ENCODE measurements at places on chromosomes 6 and 20.

GRCh38 chr6:94733066-94733465, 844.3 kb upstream of the MANEA start:
- no peak for DNase-seq

DNA sequence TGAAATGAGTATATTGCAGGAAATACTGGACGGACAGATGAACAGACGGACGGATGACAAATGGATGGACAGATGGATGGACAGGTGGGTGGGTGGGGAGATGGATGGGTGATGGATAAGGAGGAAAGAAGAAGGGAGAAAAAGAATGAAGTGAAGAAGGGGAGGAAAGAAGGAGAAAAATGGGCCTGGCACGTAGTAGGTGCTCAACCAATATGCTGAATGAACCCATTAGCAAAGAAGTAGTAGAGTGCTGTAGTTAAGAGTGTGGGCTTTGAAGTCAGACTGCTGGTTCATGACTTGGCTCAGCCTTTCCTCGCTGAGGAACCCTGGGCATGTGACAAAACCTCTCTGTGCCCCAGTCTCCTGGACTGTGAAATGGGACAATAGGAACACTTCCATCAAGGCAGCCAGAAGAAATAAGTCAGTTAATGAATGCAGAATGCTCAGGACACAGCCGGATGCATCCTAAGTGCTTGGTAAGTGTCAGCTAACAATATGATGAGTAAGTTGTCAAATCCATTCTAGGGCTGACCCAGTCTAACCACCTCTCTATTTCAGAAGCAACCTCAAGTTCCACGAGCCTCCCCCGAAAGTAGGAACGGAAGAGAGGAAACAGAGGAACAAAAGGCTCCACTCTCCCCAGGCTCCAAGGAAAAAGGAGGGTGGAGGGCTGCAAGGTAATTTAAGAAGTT, 37.9 kb downstream of the PREX1 start:
- DNase-seq = no peak

DNA sequence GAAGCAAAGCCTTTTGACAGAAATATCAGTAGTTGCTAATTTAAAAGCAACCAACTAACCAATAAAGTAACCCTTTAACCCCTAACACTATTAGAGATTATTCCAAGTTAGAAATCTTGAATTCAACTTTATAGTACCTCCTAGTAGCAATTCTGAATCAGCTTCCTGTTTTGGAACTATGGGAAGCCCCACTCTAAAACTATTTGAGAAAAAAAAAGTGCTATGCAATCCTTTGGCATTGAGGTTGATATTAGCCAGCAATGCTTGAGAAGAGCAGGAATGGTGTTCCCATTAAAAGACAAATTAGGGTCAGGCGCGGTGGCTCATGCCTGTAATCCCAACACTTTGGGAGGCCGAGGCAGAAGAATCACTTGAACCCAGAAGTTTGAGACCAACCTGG, 306.2 kb upstream of the ZFP64 start:
- DNase-seq = no peak

DNA sequence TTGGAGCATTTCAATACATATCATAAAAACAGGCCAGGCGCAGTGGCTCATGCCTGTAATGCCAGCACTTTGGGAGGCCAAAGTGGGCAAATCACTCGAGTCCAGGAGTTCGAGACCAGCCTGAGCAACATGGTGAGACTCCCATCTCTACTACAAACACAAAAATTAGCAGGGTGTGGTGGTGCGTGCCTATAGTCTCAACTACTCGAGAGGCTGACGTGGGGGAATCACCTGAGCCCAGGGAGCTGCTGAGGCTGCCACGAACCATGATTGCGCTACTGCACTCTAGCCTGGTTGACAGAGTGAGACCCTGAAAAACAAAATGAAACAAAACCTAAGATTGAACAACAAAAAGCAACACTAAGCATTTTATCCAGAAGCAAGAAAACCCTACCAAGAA, 47.2 kb downstream of the BACH2 start:
- no peak for DNase-seq

GRCh38 chr20:24450624-24451376, 18.6 kb upstream of the SYNDIG1 start:
- DNase-seq = no peak

GRCh38 chr20:9352739-9353138, 161.7 kb upstream of the LAMP5 start:
- DNase-seq = no peak

GRCh38 chr6:168865-169455, 123.3 kb upstream of the DUSP22 start:
- DNase-seq = no peak

- no peak for DNase-seq
These were observed 59.4 kb upstream of the SCP2D1 start for GRCh38 chr20:18754030-18754652.

GRCh38 chr6:15102241-15102640, 143.6 kb upstream of the JARID2 start:
- DNase-seq = no peak

- DNase-seq = peak; percentile 49
These were observed 160.1 kb downstream of the ZMYND8 start for GRCh38 chr20:47196091-47197081.

DNA sequence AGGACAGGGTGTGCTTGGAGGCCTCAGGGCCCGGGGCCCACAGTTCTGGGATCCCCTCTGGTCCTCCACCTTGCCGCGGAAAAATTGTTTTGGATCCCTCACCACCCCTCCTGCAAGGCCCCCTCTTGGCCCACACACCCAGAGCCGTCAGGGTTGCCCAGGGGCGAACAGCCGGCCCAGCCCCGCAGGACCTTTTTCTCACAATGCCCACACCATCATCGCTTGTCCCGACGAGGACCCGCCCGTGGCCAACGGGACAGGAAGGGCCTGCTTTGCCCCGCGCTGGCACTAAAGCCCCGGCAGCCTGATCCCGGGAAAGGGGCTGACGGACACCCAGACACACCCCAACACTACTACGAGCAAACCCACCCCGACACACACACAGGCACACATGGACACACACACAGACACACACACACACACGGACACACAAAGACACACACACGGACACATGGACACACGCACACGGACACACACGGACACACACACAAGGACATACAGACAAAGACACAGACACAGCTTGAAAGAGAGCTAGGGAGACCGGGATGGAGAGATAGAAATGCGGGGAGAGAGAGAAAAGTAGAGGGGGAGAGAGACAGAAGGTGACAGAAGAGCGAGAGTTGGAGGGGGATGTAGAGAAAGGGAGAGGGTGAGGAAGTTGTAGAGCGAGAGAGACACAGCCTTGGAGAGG, 1493.5 kb upstream of the DEFB115 start:
- no peak for DNase-seq

- DNase-seq = peak; percentile 24
These were observed 742 bp downstream of the TBCC start for GRCh38 chr6:42745083-42745639.

GRCh38 chr20:63220696-63221399, 4.9 kb upstream of the YTHDF1 start:
- DNase-seq = no peak

DNA sequence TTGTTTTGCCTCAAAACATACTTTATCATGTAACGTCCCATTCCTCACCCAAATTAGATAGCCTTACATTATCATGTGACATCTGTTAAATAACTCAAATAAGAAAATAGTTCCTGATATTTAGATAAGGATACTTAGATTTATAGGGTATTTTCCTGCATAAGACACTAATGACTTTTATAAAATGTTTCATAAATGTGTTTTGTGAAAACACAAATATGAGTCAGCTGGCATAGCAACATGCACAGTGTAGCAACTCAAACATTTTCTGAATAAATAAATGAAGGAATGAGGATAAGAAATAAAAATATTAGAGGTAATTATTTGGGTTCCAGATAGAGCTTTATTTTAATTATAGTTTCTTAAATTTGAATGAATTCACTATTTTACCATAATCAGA, 460.4 kb upstream of the PLCB4 start:
- DNase-seq = no peak

DNA sequence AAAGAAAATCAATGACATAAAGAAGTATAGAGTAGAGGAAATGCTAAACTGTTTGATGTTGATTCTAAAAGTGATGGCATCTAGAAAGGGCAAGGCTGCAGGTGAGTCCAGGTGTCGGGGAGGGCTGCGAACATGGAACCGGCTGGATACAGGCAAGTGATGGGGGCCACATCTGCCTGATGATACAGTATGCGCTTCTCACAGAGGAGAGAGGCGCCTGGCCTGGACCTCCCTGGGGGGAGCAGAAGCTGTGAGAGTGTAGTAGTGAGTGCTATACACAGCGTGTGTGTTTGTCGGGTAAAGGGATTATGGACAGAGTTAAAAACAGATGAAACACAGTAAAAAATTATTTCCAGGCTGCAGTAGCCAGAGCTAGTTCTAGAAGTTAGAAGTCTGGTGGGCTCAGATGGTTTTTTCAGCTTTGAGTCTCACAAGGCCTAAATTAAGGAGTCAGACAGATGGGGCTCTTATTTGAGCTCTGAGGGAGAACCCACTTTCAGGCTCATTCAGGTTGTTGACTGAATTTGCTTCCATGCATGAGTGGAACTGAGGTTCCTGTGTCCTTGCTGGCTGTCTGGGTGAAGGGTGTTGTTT, 195.8 kb upstream of the ARG1 start:
- no peak for DNase-seq

DNA sequence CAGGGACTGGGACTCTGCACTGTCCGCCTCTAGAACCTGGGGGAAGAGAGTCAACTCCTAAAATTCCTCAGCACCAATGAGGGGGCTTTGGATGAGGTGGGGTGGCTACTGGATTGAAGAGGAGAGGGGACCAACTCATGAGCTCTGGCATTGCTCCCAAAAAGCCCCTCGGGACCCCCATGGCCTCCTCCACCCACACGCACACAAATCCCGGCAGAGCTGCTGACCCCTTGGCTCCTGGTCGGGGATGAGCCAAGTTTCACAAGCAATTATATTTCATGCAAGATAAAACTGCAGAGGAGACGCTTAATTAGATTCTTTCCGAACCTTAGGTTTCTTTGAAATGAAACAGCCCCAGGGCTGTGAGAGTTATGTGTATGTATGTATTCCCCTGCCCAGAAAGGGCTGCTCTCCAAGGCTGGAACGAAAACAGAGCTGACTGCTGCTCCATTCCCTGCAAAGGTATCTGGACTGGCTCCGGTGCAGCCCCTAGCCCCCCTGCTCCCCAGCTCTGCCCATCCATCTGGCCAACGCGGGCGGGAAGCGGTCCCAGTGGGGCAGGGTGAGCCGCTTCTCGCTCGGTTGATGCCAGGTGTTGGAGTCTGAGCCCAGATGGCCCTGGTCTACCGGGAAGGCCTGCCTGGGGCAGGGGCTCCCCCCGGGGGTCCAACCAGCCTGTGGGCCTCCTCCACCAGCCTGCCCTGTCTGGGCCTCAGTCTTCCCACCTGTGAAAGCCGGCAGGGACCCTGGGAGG, 46.8 kb upstream of the STX16 start:
- DNase-seq = no peak

GRCh38 chr6:39199231-39199940, 29.9 kb downstream of the KCNK5 start:
- DNase-seq = no peak

GRCh38 chr6:91278416-91278815, 691.5 kb upstream of the MAP3K7 start:
- no peak for DNase-seq

GRCh38 chr20:38229376-38230252, 30.9 kb downstream of the KIAA1755 start:
- DNase-seq = no peak

GRCh38 chr6:14635934-14636591, 518.5 kb downstream of the CD83 start:
- DNase-seq = no peak

- no peak for DNase-seq
These were observed 181.0 kb downstream of the ZNF217 start for GRCh38 chr20:53412577-53413185.

- DNase-seq = no peak
These were observed 63.9 kb upstream of the AKAP12 start for GRCh38 chr6:151175662-151176445.

- no peak for DNase-seq
These were observed 77.1 kb upstream of the MRPS10 start for GRCh38 chr6:42294759-42295158.

DNA sequence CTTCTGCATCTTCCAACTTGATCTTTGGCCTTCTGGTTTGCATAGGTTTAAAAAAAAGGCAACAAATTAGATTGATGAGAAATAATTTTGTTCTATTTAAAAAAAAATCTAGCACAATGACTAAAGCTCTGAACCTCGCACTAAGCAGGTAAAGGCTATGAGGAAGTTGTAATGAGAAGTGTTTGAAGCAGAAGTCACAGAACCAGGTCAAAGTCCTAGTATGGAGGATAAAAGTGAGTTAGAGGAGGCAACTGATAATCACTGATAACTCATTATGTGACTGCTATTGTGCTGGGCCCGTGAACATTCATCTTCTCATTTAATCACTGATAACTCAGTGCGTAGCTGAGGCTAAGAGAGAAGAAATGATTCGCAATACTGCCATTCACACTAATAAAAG, 46.1 kb upstream of the GFRAL start:
- no peak for DNase-seq

GRCh38 chr6:161272635-161273273, 1.1 kb downstream of the AGPAT4 start:
- DNase-seq = no peak

DNA sequence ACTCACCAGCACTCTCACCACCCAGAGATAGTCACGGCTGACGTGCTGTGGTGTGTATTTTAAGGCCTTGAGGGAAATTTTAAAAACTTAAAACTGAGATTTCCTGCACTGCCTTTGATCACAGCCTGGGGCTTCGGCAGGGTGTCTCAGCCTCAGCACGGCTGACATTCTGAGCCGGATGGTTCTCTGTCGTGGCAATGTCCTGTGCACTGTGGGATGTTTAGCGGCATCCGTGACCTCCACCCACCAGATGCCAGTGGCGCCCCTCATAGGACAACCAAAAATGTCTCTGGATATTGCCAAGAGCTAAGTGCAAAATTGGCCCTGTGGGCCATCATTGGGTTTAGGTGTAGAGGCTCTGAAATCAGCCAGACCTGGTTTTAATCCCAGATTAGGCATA, 142.2 kb upstream of the KCNG1 start:
- no peak for DNase-seq

DNA sequence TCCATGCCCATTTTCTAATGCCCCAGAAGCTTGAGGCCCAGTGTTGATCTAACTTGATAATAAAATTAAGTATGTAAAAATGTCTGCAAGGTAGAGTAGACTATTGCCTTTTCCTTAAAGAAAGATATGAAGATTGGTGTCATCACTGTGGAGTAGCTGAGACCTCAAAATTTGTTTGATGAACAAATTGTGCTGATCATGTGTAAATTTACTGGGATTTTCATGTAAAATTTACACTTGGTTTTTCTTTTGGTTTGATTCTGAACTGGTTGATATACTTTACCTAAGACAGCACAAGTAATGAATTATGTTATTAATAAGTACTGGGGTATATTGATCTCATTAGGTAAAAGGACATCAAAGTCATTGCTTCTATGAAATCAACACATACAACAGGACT, 207.3 kb downstream of the COL19A1 start:
- DNase-seq = no peak

DNA sequence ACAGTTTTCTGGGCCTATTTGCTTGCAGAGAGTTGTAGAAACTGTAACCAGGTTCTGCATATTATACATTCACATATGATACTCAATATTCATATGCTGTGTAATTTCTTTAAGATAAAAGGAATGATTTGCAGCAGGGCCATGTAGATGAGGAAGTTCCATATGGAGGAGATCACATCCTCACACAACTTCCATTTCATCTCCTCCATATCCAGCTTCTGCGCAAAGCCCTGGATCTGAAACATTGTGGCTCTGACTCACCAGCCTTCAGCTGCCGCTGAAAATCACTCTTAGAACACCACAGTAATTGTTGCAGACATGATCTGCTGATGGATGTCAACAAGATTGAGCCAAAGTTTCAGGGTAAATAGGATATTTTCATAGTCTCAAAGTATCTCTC, 57.7 kb downstream of the PXDC1 start:
- no peak for DNase-seq

- DNase-seq = no peak
These were observed 172.3 kb downstream of the EPM2A start for GRCh38 chr6:145562771-145563615.
